ENCODE measurements at places on chromosomes 16 and 17.

DNA sequence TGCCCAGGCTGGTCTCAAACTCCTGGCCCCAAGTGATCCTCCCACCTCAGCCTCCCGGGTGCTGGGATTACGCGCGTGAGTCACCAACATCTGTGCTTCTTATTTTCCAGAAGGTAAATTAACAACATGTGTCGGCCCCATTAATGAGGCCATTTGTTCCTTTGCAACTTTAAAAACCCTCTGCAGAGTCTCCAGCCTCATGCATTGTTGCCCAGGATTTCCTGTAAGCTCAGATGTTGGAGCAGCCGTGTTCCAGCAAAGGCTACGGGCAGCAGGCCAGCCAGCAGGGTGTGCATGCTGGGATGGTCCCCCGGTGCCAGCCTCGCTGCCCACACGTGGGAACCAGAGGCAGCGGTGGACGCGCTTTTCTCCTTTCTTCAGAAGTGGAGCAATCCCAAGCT is 19.1 kb upstream of the HEXD start:
- no peak for DNase-seq

- no peak for DNase-seq
Observed at GRCh38 chr16:67104061-67104460, 5.7 kb upstream of the PHAF1 start.

GRCh38 chr17:50511058-50511457 is 2.8 kb downstream of the MYCBPAP start:
- DNase-seq = no peak

- DNase-seq = no peak
Observed at GRCh38 chr17:21008992-21009671, 33.7 kb downstream of the USP22 start.

DNA sequence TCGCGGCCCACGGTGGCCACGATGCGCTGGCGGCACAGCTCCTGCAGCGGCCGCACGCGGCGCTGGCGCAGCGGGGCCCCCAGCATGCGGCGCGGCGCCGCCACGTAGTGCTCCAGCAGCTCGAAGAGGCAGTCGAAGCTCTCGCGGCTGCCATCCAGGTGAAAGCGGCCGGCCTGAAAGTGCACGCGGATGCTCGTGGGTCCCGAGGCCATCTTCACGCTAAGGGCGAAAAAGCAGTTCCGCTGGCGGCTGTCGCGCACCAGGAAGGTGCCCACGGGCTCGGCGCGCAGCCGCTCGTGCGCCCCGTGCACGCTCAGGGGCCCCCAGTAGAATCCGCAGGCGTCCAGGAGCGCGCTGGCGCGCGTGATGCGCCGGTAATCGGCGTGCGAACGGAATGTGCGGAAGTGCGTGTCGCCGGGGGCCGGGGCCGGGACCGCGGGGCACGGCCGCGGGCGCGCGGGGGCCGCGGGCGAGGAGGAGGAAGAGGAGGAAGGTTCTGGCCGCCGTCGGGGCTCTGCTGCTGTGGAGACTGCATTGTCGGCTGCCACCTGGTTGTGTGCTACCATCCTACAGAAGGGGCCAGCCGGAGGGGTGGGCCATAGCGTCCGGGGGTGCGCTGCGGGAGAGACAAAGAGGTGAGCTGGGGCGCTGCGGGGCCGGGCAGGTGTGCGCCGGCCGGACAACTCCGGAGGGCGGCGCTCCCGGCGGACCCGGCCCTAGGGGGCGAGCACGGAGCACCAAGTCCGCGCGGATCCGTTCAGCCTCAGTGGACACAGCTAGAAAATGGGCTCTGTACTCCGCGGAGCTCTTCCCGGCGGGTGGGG is 879 bp downstream of the SOCS1 start:
- DNase-seq = peak; percentile 57

DNA sequence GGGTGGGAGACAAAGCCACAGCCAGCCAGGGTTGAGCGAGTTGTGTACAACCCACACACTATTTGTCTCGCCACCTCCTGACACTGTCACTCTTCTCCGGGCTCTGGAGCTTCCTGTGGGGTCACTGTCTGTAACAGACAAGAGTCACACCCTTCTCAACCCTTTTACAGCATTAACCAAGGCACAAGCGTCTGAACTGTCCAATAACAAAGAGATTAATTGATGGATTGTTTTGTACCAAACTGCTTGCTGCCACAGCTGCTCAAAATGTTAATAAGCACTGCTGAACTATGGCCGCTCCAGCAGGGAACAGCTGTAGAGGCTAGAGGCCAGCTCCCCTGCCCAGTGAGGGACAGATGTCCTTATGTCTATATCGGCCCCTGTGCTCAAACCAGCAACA is 25.2 kb upstream of the HYDIN start:
- no peak for DNase-seq

DNA sequence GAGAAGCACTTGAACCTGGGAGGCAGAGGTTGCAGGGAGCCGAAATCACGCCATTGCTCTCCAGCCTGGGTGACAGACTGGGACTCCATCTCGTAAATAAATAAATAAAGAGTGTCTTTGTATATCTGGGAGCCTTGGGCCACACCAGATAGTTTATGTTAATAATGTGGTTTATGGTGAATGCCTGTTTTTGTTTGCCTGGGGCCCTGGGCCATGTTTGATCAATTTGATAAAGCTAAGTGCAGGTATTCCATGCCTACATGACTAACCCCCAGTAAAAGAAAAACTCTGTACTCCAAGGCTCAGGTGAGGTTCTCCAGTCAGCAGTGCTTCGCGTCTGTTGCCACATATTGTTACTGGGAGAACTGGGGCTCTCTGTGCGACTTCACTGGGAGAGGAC is 15.1 kb downstream of the SCIMP start:
- no peak for DNase-seq

- DNase-seq = no peak
Observed at GRCh38 chr16:66378741-66379570, 12.5 kb downstream of the CDH5 start.

- no peak for DNase-seq
Observed at GRCh38 chr16:10935226-10935915, 6.9 kb downstream of the DEXI start.

DNA sequence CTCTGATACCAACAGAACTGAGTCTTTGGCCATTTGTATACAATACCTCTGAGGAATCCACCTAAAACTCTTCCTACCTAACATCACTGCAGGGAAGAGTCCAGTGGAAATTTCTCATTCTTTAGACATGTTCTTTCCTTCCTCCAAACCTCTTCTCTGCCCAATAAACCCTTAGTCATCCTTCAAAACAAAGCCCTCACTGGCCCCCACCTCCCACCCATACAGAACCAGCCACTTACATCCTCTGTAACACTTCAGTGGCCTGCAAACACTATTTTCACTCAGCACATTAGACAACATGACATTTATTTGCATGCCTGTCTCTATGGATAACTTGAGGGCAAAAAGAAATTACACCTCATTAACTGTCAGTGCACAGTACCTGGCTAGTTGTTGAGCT is 200.3 kb upstream of the NOG start:
- DNase-seq = no peak

- no peak for DNase-seq
Observed at GRCh38 chr17:78785011-78785662, 3.1 kb upstream of the CYTH1 start.

DNA sequence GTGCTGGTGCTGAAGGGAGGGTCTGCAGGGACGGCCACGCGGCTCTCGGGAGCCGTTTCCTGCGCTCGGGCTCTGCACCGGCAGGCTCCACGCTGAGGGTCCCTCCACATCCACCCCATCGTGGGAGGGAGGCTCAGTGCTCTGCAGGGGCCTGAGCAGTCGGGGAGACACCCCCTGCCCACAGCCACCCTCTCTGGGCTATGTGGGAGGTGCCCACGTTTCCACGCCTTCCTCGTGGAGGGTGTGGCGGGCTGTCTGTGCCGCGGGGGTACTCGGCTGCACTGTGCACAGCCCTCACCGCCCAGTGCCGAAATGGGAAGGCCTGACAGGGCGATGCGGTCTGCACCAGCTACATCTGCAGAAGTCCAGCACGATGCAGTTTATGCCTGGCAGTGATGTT is 25.5 kb upstream of the ZNF750 start:
- no peak for DNase-seq

DNA sequence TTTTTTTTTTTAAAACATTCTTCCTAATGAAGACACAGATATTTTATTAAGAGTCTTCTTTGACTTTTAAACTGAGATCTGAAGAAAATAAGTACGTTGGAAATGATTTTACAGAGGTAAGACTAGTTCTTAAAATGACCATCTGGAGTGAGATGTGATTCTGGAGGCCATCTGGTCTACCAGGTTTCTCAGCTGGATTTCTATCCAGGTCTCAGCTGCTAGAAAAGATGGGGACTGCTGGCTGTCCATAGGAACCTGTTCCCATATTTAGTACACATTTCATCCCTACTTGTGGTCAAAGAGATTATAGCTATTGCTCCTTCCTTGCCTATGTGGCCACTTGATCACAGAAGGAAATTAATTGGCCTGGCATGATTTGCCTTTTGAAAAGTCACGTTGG is 12.2 kb downstream of the PMFBP1 start:
- DNase-seq = no peak

DNA sequence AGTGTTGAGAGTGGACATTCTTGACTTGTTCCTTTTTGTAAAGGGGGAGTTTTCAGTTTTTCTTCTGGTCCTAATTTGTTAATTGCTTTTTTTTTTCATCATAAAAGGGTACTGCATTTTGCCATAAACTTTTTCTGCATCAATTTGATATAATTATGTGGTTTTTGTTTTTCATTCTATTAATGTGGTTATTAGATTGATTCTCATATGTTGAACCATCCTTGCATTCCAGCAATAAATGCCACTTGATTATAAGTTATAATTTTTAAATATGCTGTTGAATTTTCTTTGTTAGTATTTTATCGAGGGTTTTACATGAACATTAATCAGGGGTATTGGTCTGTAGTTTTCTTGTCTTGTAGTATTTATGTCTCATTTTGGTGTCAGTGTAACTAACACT is 87.2 kb upstream of the SMIM36 start:
- no peak for DNase-seq

DNA sequence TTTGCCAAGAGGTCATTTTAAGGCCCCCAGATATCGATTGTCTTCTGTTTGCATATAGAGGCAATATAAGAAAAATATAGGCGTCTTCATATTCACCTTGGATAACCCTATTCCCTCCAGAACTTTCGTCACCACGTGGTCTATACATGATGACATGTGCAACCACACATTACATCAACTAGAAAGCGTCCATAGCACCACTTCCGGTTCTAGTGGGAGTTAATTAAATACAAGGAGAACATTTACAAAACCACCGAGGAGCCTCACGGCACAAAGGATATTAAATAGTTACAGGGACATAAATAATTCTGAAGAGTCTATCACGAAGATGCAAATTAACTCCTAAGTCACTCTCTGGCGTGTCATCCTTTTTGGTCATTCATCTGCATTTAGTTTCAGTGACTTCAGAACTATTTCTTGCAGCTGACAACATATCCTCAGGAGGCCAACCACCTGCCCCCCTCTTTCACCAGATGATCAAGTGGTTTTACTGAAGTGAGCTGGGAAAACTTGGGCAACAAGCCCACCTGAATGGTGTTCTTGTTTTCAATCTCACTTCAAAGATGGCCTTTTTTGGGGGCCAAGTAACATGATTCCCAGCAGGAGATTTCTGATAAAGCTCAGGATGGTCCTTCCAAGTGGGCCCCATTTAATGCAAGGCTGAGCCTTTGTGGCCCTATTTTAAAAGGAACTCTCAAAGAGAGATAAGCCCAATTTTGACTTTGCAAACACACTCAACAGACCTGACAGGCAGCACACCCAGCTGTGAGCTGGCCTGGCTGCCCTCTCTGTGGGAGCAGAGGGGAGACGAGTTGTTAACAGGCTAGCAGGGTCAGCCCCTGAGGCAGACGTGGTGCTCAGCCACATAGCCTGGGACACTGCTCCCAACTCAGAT is 15.3 kb downstream of the CMTM3 start:
- DNase-seq = no peak

- no peak for DNase-seq
Observed at GRCh38 chr16:79294568-79294967, 306.0 kb downstream of the MAF start.

DNA sequence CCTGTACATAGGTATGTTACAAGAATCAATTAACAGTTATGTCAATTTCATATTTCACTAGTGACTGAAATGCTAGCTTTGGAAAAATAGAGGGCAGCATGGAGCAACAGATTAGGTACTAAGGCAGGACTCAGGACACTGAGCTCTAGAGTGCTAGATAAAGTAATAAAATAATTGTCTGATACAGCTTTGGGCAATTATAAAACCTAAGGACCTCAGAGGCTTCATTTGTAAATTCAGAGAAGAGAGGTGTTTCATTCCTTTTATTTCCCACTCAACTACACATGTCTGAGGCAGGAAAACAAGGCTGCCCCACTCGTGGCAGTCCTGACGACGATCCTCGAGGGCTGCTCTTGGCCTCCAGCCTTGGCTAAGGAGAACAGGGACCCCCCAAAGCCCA is 81.5 kb downstream of the CA4 start:
- DNase-seq = peak; percentile 3

DNA sequence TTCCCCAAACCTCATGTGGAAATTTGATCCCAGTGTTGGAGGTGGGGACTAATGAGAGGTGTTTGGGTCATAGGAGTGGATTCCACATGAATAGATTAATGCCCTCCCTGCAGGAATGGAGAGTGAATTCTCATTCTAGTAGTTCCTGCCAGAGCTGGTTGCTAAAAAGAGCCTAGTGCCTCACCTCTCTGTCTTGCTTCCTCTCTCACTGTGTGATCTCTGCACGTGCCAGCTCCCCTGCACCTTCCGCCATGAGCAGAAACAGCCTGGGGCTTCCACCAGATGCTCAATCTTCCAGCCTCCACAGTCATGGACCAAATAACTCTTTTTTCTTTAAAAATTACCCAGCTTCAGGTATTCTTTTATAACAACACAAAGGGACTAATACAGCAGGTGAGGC is 72.9 kb upstream of the CLEC3A start:
- no peak for DNase-seq

DNA sequence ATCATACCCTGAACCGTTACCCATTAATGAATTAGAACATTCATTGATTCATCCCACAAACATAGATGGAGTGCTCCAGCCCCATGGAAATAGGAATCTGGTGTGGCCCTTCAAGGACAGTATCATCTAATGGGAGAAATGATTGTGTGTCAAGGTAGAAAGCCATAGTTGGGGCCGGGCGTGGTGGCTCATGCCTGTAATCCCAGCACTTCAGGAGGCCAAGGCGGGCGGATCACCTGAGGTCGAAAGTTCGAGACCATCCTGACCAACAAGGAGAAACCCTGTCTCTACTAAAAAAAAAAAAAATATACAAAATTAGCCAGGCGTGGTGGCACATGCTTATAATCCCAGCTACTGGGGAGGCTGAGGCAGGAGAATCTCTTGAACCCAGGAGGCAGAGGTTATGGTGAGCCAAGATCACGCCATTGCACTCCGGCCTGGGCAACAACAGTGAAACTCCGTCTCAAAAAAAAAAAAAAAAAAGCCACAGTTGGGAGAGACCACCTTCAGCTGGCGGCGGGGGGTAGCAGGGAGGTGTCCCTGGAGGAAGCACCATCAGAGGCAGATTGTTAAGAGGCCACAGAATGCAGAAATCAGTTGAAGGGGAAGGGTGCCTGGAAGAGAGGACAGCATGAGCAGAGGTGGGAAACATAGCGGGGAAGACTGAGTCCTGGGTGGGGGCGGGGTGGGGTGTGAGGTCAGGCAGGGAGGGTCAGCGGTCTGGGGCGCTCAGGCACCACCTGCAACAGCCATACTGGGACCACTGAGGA is 60.0 kb downstream of the USP22 start:
- DNase-seq = no peak

GRCh38 chr17:41153856-41154255 is 4.2 kb upstream of the KRTAP4-5 start:
- no peak for DNase-seq

Data from CD8-positive, alpha-beta T cell (primary cell).